ENCODE measurements at places on chromosomes 7 and 10. TPM values are rescaled to one million over a fixed set of nuclear protein-coding genes. Genes with fewer than 3 reads are reported as not detected.
A peak's percentile ranks its signal among the peaks of the same experiment; 100 is the strongest.

DNA sequence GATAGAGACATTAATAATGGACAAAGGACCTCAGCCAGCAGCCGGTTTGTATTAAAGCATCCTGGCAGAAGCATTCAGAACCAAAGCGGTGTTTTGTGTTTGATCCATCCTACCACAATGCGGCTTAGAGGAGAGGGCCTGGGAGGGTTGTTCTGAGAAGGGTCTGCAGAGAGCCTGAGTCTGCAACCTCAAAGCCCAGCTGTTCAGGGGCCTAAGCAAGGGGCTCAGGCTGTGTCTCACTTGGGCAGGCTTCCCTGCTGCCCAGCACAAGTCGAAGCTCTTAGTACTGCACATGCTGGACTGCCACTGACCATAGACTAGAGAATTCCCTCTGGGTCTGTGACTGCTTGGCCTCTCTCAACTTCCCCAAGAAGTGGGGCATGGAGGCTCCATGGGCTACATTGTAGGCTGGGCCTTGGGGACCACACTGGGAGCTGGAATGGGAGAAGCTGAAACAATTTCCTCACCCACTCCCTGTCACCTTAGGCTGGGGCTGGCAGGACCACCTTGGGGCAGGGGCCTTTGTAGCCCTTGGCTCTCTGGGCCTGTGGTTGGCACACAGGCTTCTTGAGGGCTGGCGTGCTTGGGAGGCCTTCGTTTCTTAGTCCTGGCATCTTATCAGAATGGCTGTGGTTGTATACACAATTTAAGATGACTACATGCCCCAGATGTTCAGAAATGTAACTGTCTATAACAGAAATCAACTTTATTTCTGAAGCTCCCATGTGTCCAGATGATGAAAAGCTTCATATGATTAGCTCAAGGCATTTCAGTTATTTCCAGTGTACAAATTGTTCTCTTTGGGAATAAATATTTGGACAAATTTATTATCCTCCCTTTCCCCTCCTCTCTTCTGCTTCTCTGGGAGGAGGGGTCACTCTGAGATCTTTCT lies 44.5 kb downstream of the LRRC18 start:
- no peak for DNase-seq

FBXO24 gene
- 0.17 TPM for total RNA-seq

DNA sequence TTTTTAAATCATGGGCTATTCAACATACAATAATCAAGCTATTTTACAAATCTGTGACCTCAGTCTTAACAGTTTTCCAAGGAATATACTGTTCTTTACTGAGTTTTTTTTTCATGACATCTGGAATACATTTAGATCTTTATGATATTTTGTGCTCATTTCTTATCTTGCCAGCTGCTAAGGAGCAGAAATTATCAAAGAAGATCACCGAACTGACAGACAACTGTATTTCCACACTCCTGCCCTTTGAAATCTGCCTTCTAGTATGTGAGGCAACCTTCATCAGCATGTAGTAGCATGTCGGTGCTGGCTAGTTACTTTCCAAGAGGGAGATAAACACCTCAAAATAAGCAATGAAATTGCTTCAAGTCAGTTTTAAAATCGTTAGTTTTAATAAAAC lies 66.4 kb downstream of the NHLRC2 start:
- peak; percentile 51 for DNase-seq

- DNase-seq, result no peak
Measured at GRCh38 chr10:63761243-63761642, 240.0 kb downstream of the REEP3 start.

DNA sequence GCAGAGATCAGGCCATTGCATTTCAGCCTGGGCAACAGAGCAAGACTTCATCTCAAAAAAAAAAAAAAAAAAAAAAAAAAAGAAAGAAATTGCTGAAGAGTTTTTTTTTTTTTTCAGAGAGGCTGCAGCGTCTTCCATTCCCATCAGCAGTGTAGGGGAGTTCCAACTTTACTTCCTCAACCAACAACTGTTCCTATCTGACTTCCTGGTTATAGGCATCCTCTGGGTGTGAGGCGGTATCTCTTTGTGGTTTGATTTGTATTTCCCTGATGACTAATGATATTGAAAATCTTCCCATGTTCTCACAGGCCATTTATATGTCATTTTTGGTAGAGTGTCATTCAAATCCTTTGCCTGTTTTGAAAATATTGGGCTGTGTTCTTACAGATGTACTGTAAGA lies 40.2 kb downstream of the PRTFDC1 start:
- peak; percentile 46 for DNase-seq

LFNG gene
- total RNA-seq, result 6.6 TPM

DNA sequence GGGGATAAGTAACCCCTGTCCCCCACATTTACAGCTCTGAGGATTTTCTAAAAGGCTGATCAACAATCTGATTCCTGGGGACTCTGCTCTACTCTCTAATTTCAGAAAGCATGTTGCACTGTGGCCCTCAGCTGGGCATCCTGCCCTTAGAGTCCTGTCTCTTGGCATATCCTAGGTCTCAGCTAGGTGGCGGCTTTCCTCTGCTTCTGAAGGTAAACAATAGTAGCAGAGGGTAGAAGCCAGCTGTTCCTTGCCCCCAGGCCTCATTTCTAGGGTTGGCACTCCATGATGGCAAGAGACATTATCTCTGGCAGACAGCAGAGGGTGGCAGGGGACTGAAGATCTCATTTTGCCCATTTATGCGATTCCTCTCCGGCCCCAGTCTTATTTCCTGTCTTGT lies 77.0 kb downstream of the ADCYAP1R1 start:
- no peak for DNase-seq

DNA sequence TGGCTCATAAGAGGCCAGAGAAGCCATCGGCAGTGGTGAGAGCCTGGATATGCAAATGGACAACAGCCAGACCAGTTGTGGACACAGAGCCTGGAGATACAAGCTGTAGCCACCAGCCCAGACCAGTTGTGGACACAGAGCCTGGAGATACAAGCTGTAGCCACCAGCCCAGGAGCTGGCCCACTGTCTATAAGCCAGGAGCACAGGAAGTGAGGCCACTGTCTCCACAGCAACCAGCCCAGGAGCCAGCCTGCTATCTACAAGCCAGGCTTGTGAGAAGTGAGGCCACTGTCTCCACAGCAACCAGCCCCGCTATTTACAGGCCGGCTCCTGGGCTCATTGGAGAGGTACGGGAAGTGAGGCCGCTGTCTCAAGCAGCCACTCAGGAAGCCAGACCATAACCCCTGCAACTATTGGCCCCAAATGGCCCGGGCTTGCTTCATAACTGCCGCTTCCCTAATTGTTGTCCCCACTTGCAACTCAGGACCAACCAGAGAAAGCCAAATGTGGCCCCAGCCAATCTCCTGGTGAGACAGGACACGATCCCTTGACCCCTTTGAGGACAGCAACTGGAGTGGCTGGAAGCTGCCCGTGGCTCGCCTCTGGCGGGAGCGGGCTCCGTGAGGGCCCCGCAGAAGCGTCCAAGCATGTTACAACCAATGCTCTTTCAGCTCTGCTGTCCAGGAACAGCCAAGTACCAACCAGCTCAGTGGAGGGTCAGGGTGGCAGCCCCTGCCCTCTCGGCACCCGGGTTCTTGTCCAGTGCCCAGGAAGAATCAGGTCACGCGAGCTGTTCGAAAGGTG lies 44.1 kb upstream of the CNPY1 start:
- no peak for DNase-seq

GJD4 gene
- total RNA-seq, result not detected

DNA sequence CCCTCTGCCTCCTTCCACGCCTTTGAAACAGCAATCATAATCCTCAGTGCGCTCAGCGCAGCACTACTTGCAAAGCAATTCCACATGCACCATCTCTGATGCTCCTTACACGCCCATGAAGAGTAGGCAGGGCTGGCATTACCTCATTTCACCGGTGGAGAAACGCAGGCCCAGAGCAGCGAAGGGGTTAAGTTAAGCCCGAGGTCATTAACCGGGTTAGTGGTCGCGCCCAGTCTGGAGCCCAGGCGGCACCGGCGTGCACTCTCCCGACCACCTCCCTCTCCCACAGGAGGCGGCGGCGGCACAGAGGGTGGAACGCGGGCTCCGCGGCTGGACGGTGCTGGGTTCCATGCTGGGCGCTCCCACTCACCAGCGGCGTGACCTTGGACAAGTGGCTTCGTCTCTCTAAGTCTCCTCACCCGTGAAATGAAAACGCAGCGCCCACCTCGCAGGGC lies 515 bp downstream of the FASTK start:
- DNase-seq, result peak; percentile 38

SORBS1 gene
- 1.6 TPM for total RNA-seq

- peak; percentile 42 for DNase-seq
Measured at GRCh38 chr10:17213646-17214349, 12.3 kb upstream of the TRDMT1 start.

All from mammary epithelial cell (primary cell).